ENCODE measurements at places on chromosomes 7 and 10.

GRCh38 chr10:76398043-76398710 is 966.8 kb downstream of the LRMDA start:
- DNase-seq, result no peak

- DNase-seq, result no peak
These were observed 191.9 kb downstream of the ETV1 start for GRCh38 chr7:13797545-13797944.

DNA sequence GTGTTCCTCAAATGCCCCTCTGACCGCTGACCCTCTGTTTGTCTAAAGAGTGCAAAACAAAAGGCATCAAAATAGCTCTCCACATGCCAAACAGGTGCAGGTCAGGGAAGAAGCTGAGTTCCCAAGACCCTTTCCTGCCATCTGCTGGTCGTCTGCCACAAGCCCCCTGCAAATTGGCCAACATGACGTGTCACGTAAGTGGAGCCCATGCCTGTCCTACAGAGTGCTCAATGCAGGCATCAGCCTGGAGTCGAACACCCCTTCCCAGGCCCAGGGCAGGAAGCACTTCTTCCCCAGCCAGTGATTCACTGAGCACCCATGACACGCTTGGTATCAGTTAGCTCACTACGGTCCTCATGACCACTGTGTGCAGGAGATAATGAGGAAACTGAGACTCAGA is 14.1 kb downstream of the TMEM72 start:
- DNase-seq, result no peak

DNA sequence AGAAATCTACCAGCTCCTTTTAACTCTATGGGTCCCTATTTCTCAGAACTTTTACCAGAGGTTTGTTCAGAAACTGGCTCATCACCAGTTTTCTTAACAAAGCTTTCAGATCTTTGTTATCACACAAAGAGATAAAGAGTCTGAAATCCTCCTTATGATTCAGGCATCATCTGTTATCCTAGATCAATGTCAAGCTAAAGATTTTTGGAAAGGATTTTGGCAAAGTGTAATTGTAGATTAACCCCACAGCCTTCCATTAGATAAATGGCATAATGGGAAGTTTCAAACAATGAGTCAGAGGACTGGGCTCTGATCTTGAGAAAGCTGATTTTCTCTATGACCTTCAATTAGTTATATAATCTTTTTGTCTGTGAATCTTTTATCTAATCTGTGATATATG is 192.2 kb downstream of the NXPH1 start:
- DNase-seq, result no peak

DNA sequence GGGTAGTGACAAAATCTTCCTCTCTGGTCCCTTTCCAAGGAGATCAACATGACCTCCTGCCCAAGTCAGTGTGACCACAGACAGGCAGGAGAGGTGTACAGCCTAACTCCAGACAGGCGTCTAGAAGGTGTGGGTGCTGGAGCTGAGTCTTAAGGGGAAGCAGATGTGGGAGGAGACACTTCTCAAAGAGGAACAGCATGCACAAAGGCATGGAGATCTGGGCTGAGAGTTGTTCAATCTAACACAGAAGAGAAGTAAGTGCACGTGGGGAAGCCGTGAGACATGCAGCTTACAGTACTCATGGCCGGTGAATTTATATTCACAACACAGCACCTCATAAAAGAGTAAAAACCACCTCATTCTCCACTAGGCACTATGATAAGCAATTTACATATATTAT is 23.8 kb upstream of the GSDME start:
- peak; percentile 65 for DNase-seq

- no peak for DNase-seq
These were observed 147.6 kb upstream of the AOAH start for GRCh38 chr7:36871863-36872262.

DNA sequence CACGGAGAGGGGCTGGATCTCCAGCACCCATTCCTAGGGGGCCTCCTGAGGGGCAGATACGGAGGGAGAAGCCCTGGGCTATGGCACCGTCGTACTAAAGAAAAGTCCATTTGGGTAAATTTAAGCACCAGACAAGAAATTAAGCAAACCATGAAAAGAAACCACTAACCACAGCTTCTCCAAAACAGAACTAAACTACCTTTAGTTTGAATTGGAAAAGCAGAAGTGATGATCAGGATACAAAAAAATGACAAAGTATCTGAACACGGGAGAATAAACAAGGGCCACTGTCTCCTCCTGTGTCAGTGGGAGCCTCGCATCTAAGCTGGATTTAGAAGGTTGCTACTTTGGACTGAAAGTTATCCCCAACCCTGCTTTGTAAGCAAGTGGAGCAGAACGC is 69.1 kb downstream of the DIP2C start:
- DNase-seq, result peak; percentile 80

GRCh38 chr10:2210088-2210487 is 472.8 kb upstream of the ADARB2 start:
- DNase-seq, result no peak

GRCh38 chr10:47114680-47115186 is 185.3 kb upstream of the GDF10 start:
- no peak for DNase-seq

DNA sequence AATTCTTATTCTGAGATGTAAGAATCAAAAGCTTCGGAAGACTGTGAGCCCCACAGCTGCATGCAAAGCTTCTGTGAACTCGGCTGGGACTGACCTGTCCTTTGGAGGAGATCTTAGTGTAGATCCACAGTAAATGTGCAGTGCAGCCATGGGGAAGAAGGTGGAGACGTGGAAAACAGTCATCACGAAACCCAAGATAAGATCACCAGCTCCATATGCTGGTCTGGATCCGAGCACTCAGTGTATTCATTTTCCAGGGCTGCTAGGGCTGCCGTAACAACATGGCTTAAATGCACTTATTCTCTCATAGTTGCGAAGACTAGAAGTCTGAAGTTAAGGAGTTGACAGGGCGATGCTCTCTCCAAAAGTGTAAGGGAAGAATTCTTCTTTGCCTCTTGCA is 143.0 kb upstream of the TCF7L2 start:
- DNase-seq, result no peak

All from MV-4-11 (cell line).